ENCODE measurements at places on chromosomes 2 and 18. TPM values are rescaled to one million over a fixed set of nuclear protein-coding genes. Genes with fewer than 3 reads are reported as not detected.

Gene AKAIN1
- total RNA-seq: 2.5 TPM

Gene USP34
- 201 TPM for total RNA-seq

Gene CYP27A1
- 4.4 TPM for total RNA-seq

Gene REG1B
- not detected for total RNA-seq

Gene PDE6D
- 24.6 TPM for total RNA-seq

All from temporal lobe (tissue), 4 donors.